ENCODE measurements at places on chromosomes 7 and 10.

- no peak for DNase-seq
Observed at GRCh38 chr10:10600004-10600403, 417.7 kb upstream of the CELF2 start.

DNA sequence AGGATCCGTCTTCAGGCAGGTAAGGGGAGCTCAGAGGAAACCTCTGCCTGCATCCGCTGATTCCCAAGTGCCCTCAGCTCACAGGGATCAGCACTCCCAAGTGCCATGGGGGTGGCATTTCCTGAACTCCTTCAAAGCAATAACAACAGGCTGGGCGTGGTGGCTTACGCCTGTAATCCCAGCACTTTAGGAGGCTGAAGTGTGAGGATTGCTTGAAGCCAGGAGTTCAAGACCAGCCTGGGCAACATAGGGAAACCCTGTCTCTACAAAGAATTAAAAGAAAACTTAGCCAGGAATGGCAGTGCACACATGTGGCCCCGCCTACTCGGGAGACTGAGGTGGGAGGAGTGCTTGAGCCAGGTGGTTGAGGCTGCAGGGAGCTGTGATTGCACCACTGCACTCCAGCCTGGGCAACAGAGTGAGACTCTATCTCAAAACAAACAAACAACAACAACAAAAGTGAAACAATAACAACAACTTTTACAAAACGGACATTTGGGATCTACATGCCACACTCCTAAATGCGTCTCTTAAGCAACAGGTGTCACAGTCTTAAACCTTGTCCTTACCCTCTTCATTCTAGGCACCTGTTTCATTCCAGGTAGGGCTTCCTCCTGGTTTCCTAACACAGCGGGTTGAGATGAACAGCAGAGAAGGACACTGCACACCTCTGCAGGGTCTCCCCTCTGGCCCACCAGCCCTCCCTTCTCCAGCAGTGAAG is 73.8 kb downstream of the PAXIP1 start:
- DNase-seq: no peak

DNA sequence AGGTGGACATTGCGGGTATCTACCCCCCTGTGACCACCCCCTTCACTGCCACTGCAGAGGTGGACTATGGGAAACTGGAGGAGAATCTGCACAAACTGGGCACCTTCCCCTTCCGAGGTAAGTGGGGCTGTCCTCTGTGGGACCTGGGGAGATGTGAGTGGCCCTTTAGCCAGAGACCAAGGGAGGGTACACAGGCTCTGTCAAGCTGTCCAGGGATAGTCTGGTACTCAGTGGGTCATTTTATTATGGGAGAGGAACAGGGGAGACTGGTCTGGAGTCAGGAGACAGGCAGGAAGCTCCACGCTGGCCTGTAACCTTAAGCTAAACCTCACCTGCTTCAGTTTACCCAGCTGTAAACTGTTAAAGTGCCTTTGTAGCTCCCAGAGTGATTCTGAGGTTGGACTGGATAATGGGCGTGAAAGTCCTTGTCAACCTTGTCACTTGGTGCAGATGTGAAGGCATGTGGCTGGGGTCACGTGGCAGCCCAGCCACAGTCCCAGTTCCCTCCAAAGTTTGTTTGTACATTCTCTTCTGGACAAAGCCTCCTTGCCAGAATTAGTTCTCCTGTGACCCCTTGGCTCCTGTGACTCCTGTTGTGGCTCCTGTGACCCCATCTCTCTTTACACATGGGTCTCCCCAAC is 729 bp downstream of the HOGA1 start:
- no peak for DNase-seq

GRCh38 chr10:18221882-18222281 is 81.7 kb downstream of the CACNB2 start:
- DNase-seq: no peak

GRCh38 chr10:58027426-58027825 is 240.3 kb downstream of the IPMK start:
- DNase-seq: no peak

- DNase-seq: no peak
Observed at GRCh38 chr7:920351-921070, 34.0 kb downstream of the ADAP1 start.

DNA sequence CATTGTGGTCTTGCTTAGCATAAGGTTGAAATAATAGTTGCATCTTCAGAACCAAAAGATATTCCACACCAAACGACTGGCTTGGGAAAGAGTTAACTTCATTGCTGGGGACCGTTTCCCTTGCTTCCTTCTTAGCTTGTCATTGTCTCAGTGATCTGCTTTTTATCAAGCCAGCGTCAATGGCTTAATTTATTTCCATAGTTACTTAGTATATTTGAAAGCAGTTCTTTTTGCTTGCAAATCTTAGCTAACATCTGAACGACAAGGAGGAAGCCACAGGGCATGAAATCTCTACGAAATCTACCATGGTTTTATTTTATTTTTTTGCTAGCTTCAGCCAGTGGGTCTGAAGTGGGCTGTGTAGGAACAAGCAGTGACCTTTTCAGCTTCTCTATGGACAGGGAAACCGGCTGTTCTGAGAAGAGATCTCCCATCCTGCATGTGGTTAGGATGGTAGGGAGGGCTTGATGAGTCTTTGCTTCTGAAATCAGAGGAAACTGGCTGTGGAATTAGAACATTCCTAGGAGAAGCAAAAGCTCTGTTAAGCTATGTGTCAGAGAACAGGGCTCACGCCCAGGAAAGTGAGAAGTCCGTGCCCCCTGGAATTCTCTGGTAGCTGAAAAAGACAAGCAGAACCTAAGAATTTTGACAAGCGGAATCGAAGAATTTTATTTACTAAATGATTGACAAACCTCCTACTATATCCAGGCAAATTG is 8.0 kb downstream of the SLC18A2 start:
- no peak for DNase-seq

DNA sequence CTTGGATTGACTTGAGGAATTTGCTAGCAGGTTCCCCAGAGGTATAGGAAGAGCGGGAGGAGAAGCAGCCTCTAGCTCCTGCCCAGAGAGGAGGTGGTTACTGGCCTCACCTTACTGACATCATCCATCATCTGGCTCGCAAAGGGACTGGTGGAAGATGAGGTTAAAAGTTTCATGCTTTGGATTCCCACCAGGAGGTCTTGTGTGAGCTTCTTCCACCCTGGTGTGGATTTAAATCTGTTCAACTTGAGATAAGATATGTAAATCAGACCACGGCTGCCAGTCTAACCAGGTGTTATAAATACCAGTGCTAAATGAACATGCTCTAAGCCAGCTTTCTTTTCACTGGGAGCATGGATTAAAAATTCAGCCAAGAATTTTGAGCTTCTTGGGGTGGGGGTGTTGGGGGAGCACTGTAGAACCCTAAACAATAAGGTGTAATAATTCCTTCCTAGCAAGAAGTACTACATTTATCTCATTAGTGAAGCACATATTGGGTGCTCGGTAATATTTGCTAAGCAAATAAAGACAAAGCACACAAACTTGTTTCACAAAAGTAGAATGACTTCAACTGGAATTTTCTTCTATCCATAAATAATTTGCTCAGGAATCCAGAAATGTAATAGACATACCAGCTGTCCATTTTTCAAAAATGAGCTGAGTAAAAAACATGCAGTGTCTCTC is 7.8 kb downstream of the PROSER2 start:
- DNase-seq: no peak

DNA sequence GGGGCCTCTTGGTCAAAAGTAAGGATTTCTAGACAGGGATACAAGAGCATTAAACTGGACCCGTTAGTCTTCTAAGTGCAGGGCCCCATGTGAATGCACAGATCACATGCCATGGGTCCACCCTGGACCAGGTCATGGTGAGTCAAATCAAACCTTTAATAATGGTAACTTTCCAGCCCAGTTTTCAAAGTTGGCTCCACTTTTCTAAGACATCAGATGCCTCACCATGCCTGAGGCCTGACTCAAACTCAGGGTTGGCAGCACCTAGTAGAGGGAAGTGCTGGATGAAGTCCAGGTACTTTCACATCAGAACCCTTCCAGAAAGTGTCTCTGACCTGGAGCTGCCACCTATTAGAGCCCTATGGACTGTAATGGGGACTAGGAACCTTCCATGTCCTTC is 9.7 kb upstream of the SMIM30 start:
- no peak for DNase-seq

DNA sequence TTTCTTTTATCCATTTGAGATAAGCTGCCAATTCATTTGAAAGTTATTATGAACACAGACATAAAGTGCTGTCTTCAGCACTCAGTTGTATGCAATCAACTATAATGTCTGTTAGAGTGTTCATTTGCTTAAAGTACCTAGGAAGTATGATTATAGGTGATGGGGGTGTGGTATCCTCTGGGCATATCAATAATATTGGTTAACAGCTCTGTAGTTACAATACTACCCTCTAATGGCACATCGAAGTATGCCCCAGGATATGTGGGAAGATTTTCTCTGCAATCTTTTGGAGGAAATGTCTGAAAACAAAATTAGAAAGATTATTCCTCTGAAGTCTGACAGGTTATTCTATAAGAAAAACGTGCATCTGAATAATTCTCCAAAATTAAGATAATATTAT is 429.7 kb downstream of the ARL4A start:
- DNase-seq: no peak

DNA sequence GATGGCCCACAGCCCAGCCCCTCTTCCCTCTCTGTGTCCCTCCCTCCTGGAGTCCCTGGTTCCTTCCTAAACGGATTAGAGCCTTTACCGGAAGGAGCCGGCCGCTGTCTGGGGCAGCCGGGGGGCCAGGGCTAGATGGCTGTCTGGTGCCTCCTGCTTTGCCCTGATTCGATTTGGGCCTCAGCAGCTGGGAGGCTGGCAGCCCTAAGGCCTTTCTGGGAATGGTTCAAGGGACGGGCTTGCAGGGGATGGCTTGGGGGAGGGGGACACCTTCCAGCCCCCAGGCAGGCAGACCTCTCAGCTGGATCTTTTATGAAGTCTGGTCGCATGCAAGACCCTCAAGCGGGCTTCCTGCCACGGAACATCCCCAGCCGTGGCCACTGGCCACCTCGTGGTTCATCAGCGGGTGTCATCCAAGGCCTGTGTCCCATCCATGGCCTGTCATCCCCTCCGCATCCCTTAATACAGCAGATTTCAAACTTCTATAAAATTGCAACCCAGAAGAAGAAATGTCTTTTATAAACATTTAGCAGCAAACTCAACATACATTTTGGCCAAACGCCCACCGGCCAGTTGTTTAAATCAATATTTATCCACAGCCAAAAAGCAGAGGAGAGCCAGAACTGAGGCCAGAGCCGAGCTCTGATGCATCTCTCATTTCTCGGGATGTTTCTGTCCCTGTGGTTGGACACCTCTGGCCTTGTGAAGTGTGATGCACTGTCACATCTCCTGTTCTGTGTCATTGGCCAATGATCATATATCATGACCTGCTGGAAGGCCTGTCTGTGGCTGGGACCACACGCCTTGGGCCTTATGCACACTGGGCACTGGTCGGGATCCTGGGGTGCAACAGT is 52.0 kb downstream of the GTF2IRD1 start:
- no peak for DNase-seq

- no peak for DNase-seq
Observed at GRCh38 chr7:22429386-22429785, 70.6 kb downstream of the STEAP1B start.

GRCh38 chr7:16055263-16055976 is 365.9 kb downstream of the CRPPA start:
- no peak for DNase-seq

DNA sequence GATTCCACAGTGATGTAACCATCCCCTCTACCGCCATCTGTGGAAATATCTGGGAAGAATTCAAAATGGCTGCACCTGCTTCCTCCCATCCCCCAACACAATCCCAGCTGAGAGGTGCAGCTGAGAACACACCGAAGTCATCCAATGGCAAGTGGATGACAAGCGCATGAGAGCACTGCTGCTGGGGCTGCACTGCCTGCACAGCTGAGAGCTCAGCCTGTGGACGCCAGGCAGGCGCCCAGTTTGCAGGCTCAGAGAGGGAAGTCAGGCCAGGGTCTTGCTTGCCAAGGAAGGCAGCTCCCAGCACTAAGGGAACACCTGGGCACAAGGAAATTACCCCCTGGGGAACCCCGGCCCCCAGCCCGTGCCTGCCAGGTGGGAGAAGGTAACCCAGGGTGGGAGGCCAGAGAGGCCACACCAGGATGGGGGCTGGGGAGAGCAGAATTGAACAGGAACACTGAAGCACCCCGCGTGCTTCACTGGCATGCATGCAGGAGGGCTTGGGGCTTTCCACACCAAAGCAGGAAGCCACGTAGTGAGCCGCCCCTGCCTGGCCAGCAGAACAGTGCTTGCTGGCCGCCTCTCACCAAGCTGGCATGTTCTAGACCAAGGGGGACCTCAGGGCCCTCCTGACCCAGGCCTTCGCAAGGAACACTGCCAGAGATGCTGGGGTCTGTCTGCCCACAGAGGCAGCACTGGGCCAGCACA is 46.2 kb downstream of the FAM53B start:
- DNase-seq: no peak

GRCh38 chr7:90244565-90244908 is 437 bp upstream of the CFAP69 start:
- DNase-seq: no peak

GRCh38 chr10:102585026-102585425 is 59.3 kb upstream of the TRIM8 start:
- DNase-seq: no peak

DNA sequence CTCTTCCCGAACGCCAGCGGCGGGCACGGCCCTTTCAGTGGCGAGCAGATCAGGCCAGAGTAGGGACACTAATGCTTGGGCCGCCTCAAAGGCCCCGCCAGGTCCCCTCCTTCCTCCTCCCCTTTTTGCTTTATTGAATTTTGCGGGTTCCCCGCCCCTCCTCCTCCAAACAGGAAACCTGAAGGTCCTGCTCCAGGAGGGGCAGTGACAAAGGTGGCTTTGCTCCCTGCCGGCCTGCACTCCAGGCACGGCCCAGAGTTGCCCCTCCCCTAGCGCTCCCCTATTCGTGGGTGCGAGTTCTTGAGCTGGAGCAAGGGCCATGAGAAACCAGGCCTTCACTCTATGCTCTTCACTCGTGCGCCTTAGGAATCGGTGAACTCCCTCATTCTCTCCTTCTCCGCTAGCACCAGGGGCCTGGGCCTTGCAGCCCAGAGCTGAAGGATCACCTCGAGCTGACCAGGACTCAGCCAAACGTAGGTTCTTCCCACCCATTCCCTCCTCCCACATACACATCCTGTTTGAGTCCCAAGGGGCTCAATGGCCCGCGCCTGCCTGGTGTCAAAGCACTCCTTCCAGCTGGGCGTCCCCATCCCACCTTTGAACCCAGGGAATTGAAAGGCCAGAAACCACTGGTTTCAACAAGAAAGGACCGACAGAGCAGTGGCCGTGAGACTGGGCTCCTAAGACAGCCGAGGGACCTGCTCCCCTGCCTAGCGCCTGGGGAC is 619 bp upstream of the HOXA6 start:
- no peak for DNase-seq

- no peak for DNase-seq
Observed at GRCh38 chr10:125640653-125641052, 42.3 kb downstream of the TEX36 start.
